ENCODE measurements at places on chromosomes 4 and X.
A peak's percentile ranks its signal among the peaks of the same experiment; 100 is the strongest.

DNA sequence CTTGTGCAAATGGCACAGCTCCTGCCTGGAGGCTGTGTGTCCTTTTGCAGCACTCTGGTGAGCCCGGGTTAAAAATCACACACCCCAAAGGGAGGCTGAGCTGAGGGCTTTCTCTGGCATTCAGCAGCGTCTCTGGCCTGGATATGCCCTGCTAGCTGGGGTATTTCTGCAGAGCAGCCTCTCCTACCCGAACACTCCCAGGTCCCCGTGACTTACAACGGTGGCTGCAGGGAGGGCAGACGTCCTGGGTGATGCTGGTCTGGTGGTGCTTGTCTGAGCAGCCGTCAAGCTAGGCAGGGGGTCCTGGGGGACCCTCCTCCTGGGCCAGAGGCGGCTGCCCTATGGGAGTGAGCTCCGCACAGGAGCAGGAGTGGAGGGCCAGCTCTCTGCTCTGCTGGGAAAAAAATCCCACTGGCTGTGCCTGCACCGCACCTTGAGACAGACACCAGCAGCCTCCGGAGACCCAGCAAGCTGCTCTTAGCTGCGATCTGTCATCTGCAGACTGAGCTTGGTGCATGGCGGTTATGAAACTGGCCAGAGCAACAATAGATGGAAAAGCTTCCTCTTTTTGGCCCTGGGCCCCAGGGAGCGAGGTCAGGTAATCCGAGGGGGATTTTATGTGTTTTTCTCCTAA is 41.3 kb upstream of the ASMTL start:
- DNase-seq: peak; percentile 30

- peak; percentile 67 for DNase-seq
Observed at GRCh38 chrX:25003066-25003849, 12.5 kb downstream of the ARX start.

GRCh38 chrX:150475461-150475860 is 93.0 kb upstream of the MTM1 start:
- no peak for DNase-seq

- DNase-seq: peak; percentile 5
Observed at GRCh38 chr4:179399054-179399782, 1957.0 kb upstream of the AGA start.

GRCh38 chr4:93671093-93671492 is 157.5 kb upstream of the ATOH1 start:
- no peak for DNase-seq

DNA sequence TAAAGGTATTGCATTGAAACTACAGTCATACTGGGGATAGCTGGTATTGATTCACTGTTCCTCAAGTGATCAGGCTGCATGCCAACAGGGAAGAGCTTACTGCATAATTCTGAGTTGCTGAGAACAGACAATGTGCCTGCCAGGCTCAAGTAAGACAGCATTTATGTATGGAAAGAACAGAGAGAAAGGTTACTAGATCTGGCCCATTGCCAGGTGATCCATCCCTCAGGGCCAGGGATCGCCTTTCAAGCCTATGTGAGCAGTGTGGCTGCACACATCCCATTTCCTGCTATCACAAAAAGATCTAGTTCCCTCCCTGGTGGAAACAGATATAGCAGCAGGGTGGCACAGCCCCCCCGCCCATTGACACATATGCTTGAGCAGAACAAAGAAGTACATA is 254.0 kb downstream of the TMA16 start:
- DNase-seq: no peak

- DNase-seq: peak; percentile 9
Observed at GRCh38 chrX:153353416-153353815, 19.5 kb downstream of the ZNF275 start.

DNA sequence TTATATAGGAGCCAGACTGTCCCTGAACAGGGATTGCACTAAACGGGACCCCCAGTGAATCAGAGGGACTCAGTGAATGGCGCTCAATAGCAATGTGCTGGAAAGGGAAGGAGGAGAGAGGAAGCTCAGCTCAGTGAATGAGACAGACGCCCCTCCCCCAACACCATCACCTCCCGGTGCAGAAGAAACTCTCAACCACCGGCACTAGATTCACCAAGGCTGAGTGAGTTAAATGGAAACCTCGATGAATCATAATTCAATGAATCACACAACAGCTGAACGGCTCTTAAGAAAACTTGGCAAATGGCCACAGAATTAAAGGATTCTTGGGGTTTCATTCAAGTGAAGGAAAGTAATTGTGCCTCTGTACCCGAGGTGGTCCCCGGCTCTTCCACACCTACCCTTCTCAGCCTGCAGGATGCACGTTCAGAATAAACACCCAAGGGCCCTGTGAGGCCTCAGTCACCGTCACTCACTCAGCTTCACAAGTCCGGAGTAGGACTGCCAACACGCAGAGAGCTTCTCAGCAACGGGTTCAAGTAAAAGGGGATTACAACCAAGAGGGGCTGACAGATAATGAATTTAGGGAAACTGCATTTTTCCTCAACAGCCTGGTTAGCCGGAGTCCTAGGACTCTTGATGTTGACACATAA is 29.3 kb downstream of the CRMP1 start:
- no peak for DNase-seq

DNA sequence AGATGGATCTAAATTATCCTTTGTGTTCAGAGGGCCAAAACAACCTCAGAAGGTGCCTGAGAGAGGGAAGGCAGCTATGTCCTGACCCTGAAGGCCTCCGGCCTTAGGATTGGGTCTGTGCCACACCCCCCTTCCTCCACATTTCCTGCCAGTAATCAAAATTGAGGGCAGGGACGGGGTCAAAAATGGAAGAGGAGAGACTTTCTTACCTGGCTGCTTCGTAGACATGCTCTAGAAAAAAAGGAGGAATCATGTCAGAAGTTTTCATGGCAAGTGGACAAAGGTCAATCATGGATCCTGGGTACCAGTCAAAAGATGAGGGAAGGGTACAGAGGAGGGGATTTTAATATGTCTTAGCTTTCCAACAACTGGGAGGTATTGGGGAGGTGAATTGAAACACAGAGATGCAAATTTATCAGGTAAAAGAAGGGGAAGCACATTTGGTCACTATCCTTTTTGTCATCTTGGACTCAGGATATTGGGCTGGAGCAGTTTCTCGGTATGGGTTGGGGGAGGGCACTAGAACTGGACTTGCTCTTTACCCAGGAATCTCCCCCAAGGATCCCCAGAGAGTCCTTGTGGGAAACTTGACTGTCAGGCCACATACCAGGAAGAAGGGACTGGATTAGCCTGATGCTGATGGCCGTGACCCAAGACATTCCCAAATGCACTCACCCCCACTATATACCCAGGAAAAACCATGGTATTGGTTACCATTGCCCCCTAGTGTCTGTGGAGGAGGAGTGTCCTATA is 17.1 kb downstream of the VSIG4 start:
- peak; percentile 15 for DNase-seq

GRCh38 chrX:118807151-118808017 is 16.2 kb upstream of the ZCCHC12 start:
- DNase-seq: peak; percentile 56

GRCh38 chrX:2767631-2768455 is 16.0 kb downstream of the XG start:
- DNase-seq: peak; percentile 52

DNA sequence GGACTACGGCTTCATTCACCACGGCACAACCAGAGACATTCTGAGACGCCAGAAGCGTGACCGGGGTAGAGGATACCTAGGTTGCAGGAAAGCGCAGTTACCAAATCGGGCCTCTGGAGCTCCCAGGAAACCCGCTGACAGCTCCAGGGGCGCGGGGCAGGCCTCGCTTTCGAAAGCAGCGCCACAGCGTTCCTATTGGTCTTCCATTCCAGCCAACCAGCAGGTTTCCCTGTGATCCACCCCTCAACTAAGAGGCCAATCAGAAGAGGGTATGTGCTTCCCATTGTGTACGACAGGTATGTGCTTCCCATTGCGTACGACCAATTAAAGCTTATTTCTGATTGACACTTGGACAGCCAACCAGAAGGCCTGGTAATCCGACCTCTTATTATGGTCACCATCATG is 14.9 kb downstream of the SNX12 start:
- DNase-seq: peak; percentile 84

GRCh38 chr4:168511780-168512489 is 15.1 kb downstream of the PALLD start:
- DNase-seq: no peak

Measured in neural progenitor cell (in vitro differentiated cells).